ENCODE measurements at places on chromosomes 2 and 18.

- DNase-seq: no peak
Observed at GRCh38 chr2:29218071-29218470, 102.9 kb downstream of the CLIP4 start.

- peak; percentile 45 for DNase-seq
Observed at GRCh38 chr2:43224131-43224570, 2.3 kb downstream of the ZFP36L2 start.

DNA sequence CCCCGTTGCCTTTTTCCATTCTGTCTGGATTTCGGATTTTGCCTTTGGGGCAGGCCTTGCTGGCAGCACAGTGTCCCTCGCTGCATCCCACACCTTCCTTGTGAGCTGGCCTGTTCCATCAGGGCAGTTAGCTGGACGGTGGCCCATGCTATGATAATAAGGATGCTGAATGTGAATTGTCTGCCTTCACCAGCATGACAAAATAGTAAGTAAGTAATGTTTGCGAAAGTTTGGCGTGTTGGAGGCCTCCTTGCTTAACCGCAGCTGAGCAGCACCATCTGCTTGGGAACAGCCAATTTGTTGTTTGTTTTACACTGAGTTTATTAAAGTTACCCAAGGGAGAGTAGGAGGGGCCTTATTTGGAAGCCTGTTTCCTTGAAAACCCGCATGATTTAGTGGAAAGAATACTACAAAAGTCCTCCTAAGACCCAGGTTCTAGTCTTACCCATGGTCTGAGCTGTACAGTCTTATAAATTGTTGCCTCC lies 469.7 kb upstream of the FANCL start:
- no peak for DNase-seq

DNA sequence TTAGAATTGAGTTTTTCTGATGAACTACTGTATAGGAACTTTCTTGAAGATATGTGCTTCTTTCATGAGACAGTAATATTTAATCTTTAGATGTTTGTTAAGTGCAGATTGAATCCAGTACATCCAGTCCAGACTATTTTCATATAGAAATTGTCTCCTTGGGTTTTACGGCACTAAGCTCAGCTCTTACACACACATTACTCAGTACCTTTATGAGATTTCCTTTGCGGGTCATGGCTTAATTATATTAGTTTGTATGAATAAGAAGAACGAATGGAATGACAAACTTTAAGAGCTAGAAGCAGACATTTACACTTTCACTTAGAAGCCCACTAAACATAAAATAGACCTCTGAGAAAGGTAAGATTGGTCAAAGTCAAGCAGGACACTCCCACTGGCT lies 223.3 kb upstream of the THUMPD2 start:
- no peak for DNase-seq

DNA sequence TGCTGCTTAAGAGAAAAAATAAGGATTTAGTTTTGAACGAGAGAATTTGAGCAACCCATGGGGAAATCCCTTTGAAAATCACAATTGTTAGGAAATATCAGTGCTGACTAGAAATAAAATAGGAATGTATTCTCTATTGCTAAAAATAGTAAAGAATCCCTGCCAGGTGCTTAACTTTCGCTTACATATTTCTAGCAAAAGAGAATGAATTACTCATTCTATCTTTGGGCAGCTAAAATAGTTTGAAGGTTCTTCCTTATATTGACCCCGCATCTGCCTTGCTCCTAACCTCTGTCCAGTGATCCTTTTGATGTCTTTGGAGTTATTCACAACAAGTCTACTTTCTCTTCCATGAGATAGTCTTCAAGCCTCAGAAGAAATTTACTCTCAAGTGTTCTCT lies 103.8 kb downstream of the PLCL1 start:
- DNase-seq: no peak

DNA sequence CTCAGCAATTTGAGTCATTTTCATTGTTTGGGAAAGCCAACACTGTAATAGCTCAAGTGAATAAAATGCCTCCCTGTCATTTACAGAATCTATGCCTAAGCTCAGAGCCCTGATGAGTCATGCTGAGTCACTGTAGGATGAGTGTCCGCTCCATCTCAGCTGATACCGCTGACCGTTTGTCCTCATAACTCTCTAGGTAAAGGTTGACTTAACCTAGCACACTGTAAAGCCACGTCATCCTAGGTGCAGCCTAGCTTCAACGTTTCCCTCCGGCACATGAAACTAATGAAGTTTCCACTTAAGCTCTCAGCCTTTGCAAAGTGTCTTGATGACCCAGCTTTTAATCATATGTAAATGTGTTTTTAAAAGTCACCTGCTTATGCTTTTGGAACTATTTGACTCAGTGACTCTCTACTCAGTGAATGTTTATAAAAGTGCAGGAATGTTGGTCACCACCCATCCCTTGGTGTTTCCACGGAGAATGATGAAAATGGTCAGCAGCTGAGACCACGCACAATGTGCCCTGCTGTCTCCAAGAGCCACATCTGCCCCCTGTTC lies 154.0 kb downstream of the PMAIP1 start:
- DNase-seq: no peak

GRCh38 chr18:48051945-48052840 lies 121.7 kb upstream of the SMAD2 start:
- DNase-seq: no peak

DNA sequence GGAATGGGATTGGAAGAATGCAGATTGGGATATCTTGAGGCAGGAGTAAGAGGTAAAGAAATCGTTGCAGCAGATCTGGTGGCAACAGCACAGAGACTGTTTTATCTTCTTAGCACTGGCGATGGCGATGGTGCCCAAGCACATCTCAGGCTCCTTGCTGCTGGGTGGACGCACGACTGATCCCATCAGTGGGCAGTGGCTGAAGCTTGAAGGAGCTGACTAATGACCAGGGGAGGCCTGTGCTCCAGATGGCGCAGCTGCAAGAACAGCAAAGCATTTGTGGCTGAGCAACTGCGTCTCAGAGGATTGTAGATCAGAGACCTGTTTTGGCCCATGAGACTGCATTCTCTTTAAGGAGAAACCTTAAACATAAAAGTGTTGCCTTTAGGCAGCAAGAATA lies 54.6 kb downstream of the GALR1 start:
- no peak for DNase-seq

- DNase-seq: no peak
Observed at GRCh38 chr18:67766930-67767329, 250.4 kb upstream of the DSEL start.

DNA sequence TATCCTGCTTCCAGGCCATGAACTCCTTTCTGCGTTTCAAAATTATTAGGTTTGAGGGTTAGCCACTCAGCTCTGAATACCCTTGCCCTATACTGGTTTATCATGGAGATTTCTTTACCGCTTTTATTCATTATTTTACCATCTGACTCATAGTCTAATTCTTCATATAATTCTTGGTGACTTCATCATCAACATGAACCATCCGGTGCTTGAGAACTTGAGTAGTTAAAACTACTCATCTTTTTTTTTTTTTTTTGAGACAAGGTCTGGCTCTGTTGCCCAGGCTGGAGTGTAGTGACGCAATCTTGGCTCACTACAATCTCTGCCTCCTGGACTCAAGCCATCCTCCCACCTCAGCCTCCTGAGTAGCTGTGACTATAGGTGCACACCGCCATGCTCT lies 94.2 kb upstream of the LHCGR start:
- no peak for DNase-seq

- no peak for DNase-seq
Observed at GRCh38 chr2:150459281-150459680, 28.2 kb downstream of the RND3 start.

- DNase-seq: no peak
Observed at GRCh38 chr2:924701-925100, 25.9 kb upstream of the SNTG2 start.

GRCh38 chr2:220053919-220054318 lies 426.5 kb downstream of the SLC4A3 start:
- no peak for DNase-seq

DNA sequence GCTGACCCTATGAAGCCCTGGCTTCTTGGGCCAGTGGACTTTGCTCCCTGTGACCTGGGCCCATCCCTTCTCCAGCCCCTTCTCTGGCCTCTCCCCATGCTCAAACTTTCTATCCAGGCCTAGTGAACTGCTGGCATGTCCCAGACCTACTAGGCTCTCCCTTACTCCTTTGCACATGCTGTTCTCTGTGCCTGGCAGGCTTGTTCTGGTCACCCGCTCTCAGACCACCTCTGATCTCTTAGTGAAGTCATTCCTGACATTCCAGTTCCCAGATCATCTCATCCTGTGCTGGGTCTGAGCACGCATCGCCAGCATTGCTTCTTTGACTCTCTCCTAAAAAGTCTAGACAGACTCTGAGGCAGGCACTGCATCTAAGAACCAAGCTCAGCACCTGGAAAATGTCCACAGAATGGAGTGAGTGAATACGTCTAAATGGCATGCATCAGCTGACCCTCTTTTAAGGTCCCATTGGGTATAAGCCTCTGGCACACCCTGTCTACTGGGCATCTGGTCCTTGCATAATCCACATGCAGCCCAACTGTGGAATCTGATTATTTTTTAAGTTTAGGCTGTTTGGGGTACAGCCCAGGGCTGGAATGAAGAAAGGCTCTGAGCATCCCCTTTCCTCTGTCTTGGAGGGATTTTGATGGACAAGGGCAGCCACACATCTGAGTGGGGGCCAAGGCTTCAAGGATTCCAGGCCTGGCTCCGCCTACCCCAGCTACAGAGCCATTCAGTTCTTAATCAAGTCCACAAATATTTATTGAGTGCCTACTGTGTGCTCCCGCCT lies 130.6 kb upstream of the HAAO start:
- DNase-seq: no peak

DNA sequence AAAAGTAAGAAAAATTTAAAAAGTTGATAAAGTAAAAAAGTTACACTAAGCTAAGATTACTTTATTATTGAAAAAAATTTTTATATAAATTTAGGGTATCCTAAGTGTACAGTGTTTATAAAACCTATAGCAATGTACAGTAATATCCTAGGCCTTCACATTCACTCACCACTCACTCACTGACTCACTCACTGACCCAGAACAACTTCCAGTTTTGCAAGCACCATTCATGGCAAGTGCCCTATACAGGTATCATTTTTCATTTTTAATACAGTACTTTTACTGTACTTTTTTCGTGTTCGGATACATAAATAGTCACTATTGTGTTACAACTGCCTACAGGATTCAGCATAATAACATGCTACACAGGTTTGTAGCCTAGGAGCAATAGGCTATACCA lies 8.9 kb upstream of the THUMPD2 start:
- DNase-seq: no peak

DNA sequence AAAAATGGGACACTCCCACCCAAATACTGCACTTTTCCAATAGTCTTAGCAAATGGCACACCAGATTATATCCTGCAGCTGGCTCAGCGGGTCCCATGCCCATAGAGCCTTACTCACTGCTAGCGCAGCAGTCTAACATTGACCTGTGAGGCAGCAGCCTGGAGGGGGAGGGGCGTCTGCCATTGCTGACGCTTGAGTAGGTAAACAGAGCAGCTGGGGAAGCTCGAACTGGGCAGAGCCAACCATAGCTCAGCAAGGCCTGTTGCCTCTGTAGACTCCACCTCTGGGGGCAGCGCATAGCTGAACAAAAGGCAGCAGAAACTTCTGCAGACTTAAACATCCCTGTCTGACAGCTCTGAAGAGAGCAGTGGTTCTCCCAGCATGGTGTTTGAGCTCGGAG lies 110.4 kb downstream of the CTIF start:
- no peak for DNase-seq

Data from stimulated activated CD4-positive, alpha-beta T cell treated with anti-CD3 and anti-CD28 coated beads, Interleukin-1b, Interleukin-23, amount 100 ng/mL, for 1 hour (primary cell).